ENCODE measurements at places on chromosomes 7 and 10.

GRCh38 chr7:47460251-47460989 is 121.5 kb downstream of the TNS3 start:
- no peak for DNase-seq

DNA sequence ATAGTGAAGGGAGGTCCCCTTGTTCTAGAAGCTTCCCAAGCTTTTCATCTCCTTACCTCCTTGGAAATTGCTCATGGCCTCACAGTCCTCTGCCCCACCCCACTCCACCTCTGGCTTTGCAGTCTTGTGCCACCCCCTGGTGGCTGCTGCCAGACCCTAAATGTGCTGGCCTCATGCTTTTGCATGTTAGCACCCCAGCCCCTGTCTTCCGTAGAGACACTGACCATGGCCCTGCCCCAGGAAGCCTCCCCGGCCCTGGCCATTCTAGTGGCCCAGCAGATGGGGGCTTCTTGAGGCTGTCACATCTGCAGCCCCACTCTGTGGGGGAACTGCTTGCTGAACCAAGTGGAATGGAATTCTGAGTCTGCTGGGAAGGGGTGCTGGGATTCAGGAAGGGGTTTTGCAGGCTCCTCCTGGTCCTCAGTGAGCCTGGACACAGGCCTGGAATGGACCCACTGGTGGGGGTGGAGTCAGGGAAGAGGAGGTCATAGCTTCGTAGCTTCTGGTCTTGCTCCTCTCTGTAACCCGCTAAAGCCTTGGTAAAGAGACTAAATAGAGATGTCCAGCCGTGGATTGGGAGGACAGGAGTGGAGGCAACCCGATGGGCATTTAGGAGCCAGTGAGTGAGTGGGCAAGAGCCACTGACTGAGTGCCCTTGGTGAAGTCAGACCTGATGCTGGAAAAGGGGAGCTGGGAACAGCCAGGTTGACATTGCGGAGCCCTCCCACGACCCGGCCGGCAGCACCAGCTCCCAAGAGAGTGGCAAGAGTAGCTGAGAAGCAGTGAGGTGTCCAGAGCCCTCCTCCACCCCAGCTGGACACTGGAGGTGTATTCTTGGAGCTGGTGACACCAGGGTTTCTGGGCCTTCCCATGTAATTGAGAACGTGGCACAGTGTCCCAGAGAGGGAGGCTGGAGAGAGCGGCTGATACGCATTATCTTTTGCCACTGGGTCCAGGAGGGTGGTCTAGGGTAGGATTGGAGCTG is 20.9 kb downstream of the RAMP3 start:
- no peak for DNase-seq

GRCh38 chr7:32942415-32943251 is 14.6 kb upstream of the FKBP9 start:
- DNase-seq = peak; percentile 52

GRCh38 chr10:117936141-117936540 is 110.6 kb downstream of the RAB11FIP2 start:
- DNase-seq = no peak

- DNase-seq = peak; percentile 42
Observed at GRCh38 chr10:89640241-89640640, 4.8 kb downstream of the PANK1 start.

- DNase-seq = no peak
Observed at GRCh38 chr10:112832361-112832878, 117.6 kb upstream of the TCF7L2 start.

DNA sequence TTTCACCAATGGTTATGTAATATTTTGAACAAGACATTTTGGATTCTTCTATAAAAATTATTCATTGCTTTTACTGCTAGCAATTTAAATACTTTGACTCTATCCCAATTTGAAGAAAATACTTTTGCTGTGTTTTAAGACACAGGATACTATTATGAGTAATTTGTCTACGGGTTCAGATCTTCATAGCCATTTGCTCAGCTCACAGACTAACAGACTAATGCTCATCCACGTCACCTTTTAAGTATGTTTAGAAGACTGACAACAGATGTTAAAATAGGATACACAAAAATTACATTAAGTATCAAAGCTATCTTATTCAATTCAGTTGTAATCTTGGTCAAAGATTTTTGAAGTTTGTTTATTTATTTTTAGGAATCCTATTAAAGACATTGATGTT is 251.3 kb upstream of the CHRM2 start:
- DNase-seq = no peak

DNA sequence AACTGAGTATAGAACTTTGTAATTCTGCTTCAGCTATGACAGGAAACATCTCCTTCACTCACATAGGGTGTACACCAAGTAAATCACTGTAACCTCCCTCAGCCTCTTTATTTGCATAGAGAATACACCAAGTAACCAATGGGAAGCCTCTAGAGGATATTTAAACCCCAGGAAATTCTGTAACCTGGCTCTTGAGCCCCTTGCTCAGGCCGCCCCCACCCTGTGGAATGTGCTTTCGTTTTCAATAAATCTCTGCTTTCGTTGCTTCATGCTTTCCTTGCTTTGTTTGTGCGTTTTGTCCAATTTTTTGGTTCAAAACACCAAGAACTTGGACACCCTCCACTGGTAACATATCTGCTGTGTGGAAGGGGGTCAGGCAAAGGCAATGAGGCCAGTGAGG is 60.2 kb downstream of the CLRN3 start:
- no peak for DNase-seq

- no peak for DNase-seq
Observed at GRCh38 chr7:100510437-100511239, 26.9 kb downstream of the NYAP1 start.

- no peak for DNase-seq
Observed at GRCh38 chr7:43022008-43022407, 89.8 kb downstream of the MRPL32 start.

- peak; percentile 12 for DNase-seq
Observed at GRCh38 chr7:924541-925231, 29.8 kb downstream of the ADAP1 start.

DNA sequence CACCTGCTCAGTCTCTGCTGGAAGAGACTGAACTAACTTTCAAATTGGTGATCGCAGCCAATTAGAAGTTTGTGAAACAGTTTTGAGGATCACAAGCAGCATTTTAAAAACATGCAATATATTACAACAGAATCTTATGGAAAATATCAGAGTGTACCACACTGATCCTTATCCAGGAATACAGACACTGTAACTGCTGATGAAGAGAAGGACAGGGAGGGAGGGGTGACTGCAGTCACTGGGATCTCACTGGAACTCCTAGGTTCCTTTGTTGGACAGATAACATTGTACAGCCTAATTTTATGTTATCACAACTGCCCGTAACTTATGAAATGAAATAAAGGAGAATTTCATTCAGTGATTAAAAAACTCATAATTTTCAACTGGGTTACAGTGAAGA is 6.8 kb upstream of the UBN2 start:
- DNase-seq = no peak

DNA sequence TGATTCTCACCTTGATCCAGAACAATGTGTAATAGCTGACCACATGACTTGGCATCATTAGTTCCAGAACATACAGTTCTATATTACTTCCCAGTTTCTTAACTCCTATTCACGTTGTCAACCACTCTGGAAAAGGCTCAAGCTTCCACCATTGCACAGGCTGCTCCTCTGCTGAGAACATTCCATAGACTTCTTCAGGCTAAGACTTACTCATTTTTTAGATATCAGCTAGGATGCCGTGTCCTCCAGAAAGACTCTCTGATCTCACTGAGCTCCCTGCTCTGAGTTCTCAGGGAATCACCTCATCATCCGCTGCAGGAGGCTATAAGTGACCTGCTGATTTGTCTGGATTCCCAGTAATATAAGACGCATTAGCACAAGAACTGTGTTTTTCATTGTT is 73.1 kb downstream of the HTR7 start:
- no peak for DNase-seq

GRCh38 chr7:30433082-30433481 is 45.5 kb downstream of the NOD1 start:
- DNase-seq = peak; percentile 33

DNA sequence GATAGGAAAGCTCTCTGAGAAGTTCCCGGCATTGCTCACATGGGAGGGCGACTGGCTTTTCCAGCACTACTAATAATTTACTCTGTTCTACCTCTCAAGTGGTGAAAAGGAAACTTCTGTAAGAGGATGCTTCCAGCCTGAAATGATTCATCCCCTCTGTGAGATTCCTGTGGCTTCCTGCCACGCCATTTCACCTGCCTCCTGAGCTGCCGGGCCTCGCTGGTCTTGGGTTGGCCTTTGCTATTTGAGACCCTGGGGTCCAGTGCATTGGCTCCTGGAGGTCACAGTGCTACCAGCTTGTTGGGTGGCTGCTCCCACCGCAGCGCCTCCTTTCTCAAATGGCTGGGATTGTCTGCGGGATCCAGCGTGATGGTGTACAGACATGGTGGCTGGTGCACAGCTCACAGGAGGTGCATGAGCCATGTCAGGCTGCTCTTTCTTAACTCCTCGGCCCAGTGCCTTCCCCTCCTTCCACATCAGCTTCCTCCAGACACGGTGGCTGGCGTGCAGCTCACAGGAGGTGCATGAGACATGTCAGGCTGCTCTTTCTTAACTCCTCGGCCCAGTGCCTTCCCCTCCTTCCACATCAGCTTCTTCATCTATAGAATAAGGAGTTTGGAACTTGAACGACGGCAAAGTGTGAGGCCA is 42.9 kb upstream of the PCBD1 start:
- DNase-seq = no peak

GRCh38 chr10:78557433-78557925 is 511.3 kb upstream of the ZMIZ1 start:
- DNase-seq = no peak

DNA sequence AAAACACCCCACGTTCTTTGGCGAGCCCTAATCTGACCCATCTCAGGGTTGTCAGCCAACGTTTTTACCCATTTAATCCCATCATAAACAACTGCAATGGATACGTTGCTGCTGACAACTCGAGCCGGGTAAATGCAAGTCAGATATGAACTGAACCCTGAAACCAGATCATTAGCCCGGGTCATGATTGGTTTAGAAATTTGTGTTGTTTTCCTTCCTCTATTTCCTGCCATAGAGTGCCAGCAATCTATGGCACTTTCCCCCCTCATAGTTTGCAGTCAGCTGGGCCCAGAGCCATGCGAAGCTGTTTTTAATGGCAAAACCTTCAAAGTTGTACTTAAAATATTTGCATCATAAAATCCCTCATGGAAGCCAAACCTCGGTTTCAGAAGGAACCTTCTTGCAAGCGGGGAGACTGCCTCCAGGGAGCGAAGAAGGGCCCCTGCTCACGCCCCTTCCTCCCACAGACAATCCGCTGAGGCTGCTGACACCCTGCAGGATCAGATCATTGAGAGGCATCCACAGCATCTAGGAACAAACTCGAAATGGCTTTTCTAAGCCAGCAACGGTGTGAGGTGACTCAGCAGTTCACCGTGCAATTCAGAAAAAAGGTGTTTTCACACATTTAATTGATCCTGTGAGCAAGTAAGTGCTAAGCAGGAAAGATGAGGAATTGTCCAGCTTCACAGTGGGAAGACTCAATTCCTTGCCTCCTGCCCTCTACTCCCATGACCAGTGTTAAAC is 710.1 kb downstream of the PARD3 start:
- no peak for DNase-seq

DNA sequence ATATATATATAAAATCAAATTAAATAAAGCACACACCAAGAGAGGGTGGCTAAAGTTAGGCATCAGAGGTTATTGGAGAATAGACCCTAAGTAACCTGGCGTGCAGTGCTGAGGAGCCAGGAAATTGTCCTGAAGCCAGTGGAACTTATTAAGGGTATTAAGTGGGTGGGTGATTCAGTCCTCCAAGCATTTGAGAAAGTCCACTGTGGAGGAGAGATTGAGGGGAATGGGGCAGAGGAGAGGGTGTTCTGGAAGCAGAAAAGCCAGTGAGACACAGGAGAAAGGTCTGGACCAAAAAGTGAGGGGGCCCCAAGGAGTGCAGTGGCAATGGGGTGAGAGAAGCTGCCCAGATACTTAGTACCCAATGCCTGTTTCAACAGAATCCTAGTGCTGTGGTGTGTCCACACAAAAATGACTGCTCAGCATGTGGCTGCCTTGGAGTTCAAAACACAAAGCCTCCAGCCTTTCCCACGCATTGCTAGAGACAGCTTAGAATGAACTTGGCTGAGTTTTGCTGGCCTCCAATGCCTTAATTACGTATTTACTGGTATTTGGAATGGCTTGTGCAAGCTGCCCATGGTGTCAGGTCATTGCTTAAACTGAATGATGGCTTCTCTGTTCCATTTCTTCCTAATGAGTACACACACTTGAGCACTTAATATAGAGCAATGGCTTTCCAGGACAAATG is 44.9 kb upstream of the CHST15 start:
- DNase-seq = peak; percentile 63
